Astrocyte of the hippocampus (primary cell): ENCODE measurements at places on chromosomes 6 and 20.

DNA sequence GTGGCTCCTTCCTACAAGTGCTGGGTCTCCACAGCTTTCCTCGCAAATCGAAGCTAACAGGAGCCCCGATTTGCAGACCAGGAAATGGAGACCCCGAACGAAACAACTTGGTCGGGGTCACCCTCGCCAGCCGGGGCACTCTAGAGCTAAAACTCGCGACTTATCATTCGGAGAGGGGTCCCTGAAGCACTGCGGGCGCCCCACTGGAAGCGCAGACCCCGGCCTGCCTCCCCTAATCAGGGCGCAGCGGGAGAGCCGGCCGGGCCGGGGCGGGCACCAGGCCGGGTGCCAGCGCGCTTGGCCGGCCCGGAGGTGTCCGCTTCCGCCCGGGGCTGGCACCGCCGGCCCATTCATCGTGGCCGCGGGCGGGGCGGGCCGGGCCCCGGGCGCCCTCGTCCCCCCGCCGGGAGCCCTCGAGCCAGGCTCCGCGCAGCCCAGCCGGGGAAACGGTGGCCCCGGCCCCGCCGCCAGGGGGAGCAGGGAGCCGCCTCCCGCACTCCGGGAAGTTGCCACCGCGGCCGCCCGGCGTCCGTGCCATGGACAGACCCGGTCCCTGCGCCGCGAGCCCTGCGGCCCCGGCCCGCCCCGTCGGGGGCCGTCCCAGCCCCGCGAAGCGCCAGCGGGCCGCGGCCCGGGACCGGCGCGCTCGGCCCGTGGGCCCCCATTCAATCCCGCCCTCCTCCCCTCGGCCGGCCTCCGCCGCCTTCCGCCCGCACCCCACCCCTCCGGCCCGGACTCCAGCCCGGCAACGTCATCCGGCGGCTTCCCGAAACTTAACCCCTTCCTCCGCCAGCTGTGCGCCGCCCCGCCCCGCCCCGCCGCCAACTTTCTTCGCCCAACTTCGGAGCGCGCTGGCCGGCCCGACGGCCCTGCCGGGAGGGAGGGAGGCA is 961 bp downstream of the RRBP1 start:
- DNase-seq = peak; percentile 92

GRCh38 chr6:106757267-106757666 is 127.9 kb downstream of the QRSL1 start:
- no peak for DNase-seq

- DNase-seq = no peak
Observed at GRCh38 chr20:5606350-5606749, 143.9 kb upstream of the SHLD1 start.

DNA sequence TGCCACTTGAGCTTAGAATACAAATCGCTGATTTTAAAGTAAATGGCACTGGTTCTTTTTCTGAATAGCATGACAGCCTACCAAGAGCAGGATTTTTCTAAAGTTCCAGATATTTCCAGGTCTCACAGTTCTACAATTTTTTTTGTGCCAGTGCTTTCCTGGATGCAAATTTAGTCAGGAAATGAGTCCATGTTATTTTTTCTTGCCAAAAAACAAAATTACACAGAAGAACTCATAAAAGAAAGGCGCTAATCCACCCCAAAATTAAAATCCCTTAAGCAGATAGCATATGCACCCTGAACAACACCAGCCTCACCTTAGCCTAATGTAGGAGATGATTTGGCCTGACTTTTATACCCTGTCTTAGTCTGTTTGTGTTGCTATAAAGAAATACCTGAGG is 86.4 kb upstream of the ARG1 start:
- DNase-seq = no peak

- DNase-seq = no peak
Observed at GRCh38 chr6:76592566-76592965, 520.1 kb upstream of the IMPG1 start.

GRCh38 chr6:136921936-136922684 is at the start of gene SLC35D3:
Gene SLC35D3, plus strand, starts transcription at chr6:136922301. Its CDS starts 128 bp downstream, at chr6:136922429.
- no peak for DNase-seq

- no peak for DNase-seq
Observed at GRCh38 chr6:109296971-109297372, 85.3 kb downstream of the CD164 start.

- peak; percentile 65 for DNase-seq
Observed at GRCh38 chr6:37019065-37019450, 13.6 kb downstream of the FGD2 start.

GRCh38 chr6:127690092-127690491 is 113.1 kb downstream of the C6orf58 start:
- DNase-seq = peak; percentile 46

- DNase-seq = peak; percentile 52
Observed at GRCh38 chr6:170368544-170368943, 62.0 kb downstream of the FAM120B start.

GRCh38 chr6:64679416-64679815 is 1027.6 kb downstream of the EYS start:
- no peak for DNase-seq

DNA sequence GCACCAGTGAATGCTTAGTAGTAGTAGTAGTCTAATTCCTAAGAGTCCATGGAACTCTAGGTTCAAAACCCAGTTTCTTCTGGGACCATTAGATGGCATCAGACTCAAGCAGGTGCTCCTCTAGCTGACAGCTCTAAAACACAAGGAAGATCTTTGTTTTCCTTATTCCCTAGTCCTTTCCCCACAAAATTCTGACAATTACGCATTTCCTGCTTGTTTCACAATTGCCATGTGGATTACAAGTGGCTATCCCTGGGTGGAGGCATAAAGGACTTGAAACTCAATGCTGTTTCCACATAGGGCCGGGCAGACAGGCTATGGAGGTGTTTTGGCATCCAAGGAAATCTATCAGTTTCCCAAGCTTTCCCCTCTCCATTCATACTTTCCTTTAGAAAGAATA is 9.2 kb upstream of the HLA-DOB start:
- no peak for DNase-seq
